Activated CD8-positive, alpha-beta memory T cell treated with anti-CD3 and anti-CD28 coated beads for 1 hour (primary cell): ENCODE measurements at places on chromosomes 5 and 9.

DNA sequence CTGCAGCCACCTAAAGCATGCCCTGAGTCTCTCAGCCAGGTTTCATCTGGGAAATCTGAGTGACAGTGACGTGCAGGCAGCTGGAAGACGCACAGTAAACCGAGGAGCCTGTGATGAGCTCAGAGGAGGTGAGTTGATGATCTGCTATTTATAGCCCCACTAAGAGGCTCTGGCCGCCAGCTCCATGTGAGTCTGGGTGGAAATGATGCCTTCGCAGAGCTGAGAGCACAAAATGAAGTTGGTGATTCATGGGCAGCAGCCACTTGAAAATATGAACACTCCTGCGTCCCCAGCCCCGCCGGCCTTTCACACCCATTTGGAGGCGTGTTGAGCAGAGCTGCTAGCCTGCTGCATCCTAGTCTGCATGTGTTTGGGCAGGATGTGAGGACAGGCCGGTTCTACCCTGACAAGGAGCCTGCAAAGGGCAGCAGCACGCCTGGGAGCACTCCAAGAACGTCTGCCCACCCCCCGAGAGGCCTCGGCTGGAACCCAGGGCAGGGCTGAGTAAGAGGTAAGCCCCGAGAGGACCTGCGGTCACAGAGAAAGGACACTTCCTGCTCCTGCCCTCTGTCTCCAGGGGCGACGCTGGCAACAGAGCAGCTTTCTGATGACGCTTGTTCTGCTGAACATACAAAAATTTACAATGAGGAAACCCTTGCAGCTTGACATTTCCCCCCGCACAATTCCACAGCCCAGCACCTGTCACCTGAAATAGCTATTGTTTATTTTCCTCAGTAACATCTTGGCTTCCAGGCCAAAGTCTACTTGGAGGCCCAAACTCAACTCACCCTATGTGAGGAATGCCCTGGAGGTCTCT, 25.1 kb upstream of the CDKN2AIPNL start:
- peak; percentile 17 for DNase-seq

DNA sequence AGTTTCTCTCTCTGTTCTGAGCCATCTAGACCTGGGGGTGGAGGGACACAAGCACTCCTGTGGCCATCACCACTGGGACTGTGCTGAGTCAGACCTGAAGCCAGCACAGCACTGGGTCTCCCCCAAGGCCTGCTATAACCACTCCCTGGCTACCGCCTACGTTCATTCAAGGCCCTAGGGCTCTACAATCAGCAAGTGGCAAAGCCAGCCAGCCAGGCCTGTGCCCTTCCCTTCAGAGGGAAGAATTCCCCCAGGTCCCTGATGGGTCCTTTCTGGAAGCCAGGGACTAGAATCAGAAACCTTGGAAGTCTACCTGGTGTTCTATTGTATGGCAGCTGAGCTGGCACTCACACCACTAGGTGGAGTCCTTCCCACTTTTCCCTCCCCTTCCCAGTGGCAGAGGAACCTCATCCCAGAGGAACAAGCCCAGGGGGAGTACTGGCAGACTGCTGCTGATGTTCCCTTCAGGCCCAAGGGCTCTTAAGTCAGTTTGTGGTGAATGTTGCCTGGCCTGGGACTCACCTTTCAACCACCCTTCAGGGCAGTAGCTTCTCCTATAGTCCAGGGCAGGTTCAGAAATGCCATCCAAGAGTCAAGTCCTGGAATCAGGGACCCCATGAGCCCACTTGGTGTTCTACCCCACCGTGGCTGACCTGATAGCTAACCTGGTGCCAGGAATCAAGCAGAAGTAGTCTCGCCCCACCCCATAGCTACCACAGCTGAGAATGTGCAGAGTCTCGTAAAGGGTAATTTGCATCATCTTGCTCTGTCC, 20.0 kb downstream of the JMY start:
- no peak for DNase-seq

GRCh38 chr5:172383191-172383802, 71.0 kb downstream of the SH3PXD2B start:
- DNase-seq = no peak

DNA sequence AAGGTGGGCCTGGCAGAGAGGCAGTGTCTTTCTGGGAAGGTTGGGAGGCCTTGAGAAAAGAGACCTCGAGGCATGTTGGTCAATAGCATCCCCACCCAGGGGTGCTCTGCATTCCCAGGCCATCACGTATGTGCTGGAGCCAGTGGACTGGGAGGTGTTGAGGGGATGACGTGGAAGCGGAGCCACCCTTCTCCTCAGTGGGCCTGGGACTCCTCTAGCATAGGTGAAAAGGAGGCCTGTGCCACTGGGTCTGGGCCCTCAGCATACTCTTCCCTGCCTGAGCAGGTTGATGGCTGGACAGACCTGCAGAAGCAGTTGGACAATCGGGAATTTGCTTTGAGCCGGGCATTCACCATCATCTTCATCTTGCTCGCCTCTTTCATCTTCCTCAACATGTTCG, 25.5 kb downstream of the PITX1 start:
- no peak for DNase-seq

GRCh38 chr5:132501961-132502931, 11.7 kb upstream of the IRF1 start:
- no peak for DNase-seq

DNA sequence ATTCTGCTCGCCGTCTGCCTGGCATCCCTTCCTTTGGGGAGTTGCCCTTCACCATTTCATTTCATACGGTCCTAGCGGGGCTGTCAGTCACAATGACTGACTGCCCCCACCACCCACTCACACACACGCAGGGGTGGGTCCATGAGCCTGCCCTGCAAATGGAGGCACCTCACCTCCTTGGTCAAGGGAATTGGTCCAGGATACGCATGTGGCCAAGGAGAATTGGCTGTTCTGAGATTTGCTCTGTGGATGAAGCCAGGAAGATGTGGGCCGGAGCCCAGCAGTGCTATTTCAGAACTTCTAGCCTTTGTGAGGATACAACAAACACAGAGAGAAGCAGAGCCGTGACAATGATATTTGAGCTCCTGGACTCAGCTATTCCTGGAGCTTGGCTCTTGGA, 17.0 kb downstream of the C1QTNF2 start:
- no peak for DNase-seq

DNA sequence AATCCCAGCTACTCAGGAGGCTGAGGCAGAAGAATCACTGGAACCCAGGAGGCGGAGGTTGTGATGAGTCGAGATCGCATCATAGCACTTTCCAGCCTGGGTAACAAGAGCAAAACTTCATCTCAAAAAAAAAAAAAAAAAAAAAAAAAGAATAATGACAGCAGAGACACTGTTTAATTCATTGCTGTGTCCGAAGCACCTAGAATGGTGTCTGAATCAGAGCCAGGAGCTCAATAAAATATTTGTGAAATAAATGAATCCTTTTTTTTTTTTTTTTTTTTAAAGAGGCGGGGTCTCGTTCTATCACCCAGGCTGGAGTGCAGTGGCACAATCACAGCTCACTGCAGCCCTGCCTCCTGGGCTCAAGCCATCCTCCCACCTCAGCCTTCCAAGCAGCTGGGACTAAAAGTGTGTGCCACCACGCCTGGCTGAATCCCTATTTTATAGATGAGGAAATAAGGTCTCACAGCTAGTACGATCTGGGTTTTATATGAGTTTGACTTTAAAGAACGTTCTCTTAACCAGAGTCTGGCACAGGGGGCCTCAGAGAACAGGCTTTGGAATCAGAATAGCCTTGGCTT, 47.8 kb downstream of the THOC3 start:
- DNase-seq = no peak

DNA sequence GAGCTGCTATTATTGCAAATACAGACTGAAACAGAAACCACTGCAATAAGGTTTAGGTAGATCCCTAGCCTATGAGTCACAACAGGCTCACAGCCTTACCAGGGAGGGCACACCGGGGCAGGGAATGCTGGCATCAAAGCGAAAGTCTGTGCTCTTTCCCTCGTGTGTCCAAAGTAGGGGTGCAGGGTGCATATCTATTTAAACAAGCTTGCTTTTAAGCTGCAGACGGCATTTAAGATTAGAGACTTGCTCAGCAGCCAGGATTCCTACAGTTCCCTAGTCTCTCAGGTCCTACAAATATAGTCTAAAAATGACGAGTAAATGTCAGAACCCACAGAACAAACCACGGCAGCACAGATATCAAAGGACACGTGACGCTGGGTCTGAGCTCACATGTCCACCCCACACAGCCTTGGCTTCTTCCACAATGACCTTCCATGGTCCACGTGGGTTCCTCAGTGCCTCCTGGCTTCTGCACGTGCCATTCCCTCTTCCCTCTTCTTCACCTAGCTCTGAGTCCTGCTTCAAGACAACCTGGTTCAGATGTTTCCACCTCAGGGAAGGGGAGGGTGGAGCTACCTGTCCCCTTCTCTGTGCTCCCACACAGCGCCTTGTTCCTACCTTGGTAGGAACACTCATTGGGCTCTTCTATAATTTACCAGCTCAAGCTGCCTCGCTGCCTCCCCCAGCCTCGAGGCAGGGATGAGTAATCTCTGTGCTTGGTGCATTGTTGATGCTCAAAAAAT, 193.2 kb downstream of the MAPKAP1 start:
- no peak for DNase-seq

- DNase-seq = no peak
Observed at GRCh38 chr5:42349163-42349562, 74.1 kb upstream of the GHR start.

DNA sequence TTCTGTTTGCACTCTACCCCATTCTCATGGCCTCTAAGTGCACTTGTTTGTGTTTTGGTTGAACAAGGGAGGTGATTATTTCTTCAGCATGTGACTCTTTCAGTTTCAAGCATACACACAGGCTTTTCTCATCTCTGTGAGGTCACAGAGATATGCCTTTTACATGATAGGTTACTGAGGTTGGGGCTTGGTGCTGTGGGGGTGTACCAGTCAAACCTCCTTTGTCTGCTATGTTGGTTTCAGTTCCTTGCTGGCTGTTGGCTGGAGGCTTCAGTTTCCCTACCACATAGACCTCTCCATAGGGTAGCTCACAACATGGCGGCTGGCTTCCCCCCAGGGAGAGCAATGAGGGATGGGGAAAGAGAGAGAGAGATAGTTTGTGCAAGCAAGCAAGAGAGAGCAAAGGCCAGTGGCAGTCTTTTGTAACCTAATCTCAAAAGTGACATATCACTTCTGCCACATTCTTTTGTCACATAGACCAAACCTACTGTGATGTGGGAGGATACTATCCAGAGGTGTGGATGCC, 96.7 kb upstream of the SEMA6A start:
- DNase-seq = no peak

- DNase-seq = no peak
Observed at GRCh38 chr5:172010278-172010677, 3.8 kb upstream of the FBXW11 start.

- DNase-seq = no peak
Observed at GRCh38 chr9:37929441-37929895, 25.5 kb upstream of the SLC25A51 start.

DNA sequence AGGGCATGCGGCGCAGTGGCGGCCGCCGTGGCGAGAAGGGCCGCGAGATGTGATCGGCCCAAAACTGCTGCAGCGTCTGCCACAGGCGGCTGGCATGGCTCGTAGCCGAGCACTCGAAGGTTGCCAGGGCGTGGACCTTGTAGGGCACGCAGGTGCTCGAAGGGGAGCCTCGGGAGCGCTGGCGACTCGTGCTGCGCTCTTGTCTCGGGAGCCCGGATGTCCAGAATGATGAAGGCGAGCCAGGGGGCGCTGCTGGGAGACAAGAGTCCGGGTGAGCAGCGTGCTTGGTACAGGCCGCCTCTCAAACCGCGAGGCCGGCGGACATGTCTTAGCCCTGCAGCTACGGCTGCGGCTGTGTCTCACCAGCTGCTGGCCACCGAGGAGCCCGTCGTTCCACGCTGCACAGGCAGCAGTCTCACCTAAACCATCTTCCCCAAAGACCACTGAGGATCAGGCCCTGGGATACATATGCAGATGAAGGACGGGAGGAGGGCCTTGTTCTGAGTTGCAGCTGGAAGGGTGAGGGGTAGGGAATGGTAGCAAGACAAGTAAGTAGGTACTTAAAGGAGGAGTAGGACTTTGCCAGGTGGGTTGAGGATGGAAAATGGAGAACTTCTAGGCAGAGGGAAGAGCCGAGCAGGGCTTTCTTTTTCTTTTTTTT, 1.7 kb downstream of the CBY3 start:
- DNase-seq = peak; percentile 53

DNA sequence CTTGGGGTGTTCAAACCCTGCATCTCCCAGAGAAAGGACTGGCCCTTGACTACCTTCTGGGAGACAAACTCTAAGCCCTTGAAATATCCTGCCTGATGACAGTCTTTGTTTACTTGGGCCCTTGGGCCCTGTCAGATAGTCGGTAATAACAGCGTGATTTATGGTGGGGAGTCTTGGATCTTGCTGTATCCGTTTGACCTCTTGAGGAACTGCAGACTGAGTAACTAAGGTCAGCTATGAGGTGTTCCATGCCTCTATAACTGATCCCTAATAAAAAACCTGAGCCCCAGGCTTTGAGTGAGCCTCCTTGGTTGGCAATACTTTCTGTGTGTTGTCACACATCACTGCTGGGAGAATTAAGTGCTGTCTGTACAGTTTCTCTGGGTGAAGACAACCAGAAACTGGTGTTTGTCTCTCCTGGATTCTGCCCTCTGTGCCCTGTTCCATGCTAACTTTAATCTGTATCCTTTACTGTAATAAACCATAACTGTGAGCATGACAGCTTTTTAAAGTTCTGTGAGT, 56.2 kb upstream of the ANKRD33B start:
- no peak for DNase-seq

- no peak for DNase-seq
Observed at GRCh38 chr9:116391306-116391900, 237.8 kb downstream of the PAPPA start.

DNA sequence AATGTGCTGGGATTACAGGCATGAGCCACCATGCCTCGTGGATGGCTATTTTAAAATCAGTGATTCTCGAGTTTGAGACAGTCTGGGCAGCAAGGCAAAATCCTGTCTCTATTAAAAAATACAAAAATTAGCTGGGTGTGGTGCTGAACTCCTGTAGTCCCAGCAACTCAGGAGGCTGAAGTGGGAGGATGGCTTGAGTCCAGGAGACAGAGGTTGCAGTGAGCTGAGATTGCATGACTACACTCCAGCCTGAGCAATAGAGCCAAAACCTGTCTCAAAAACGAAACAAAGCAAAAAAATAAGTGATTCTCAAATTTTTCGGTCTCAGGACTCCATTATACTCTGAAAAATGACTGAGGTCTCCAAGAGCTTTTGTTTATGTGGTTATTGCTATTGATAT, 47.9 kb upstream of the HSPA9 start:
- DNase-seq = no peak

DNA sequence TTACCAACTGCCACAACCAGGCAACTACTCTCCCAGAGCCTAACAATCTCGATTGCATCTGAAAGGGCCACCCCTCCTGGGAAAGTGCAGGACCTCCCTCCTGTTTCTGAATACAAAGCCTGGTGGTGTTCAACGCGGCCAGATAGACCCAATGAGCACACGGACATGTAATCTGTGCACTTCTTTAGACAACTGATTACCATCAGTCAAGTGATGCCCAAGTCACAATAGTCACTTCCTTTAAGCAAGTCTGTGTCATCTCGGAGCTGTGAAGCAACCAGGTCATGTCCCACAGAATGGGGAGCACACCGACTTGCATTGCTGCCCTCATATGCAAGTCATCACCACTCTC, 739 bp downstream of the C9orf72 start:
- no peak for DNase-seq

GRCh38 chr5:55236800-55237199, 3.4 kb upstream of the CCNO start:
- DNase-seq = no peak

GRCh38 chr5:100803397-100803796, 99.7 kb downstream of the ST8SIA4 start:
- no peak for DNase-seq
